RKO (cell line): ENCODE measurements at places on chromosomes 7 and 10.
A peak's percentile ranks its signal among the peaks of the same experiment; 100 is the strongest.

DNA sequence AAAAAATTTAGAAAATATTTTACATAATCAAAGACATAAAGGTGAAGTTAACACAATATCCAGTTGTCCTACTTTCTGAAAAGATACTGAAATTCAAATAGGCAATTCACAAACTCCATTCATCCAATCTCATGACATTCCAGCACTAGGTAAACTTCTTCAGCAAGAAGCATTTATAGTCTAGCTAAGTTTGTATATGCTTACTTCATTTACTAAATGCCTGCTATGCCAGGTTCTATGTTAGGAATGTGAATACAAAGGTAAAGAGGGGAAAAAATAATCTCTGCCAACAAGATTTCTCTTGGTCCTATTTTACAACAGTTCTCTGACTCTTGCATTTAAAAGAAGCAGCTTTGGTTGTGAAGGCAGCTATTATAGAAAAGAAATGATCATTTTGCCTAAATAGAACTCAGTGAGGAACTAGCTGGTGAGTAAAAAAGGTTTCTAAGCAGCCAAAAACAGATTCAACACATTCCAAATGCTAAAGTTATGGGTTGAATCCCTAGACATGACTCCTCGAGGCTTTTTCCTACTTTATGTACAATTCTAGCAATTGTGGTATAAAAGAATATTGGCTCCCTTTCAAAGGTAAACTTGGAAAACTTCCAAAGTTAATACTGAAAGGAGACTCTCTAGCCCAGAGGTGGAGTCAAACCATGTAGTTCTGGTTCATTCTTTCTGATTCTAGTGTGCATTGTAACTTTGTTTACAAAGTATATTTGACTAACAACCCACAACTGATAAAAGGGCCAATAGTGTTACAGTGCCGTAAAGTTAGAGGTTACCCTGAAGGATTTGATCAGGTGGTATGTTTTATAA is 30.9 kb upstream of the KLHL7 start:
- no peak for DNase-seq

DNA sequence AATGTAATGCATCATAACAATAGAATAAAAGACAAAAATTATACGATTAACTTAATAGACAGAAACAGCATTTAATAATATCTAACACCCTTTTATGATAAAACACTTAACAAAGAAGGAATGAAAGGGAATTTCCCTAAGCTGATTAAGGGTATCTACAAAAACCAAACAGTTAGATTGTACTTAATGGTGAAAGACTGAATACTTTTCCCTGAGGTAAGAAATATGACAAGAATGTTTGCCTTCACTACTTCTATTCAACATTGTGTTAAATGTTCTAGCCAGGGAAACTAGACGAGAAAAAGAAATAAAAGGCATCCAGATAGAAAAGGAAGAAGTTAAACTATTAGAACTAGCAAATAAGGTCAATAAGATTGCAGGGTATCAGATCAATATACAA is 276.9 kb downstream of the BAMBI start:
- no peak for DNase-seq

- no peak for DNase-seq
Measured at GRCh38 chr7:6026820-6027311, 4.3 kb upstream of the ANKRD61 start.

DNA sequence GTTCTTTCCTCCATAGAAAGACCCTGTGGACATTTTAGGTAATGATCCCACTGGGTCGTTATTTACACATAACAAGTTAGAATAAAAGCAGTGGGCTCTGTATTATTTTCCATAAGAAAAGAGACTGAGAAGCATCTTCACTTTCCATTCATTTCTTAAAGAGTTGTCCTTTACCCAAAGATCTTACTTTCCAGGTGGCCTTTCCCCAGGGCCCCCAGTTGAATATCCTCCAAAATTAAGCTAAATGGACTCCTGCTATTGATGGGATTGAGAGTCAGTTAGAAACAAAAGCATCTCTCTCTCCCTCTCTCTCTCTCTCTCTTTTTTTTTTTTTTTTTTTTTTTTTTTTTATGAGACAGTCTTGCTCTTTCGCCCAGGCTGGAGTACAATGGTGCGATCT is 224.8 kb downstream of the KIAA1217 start:
- no peak for DNase-seq

- DNase-seq, result no peak
Measured at GRCh38 chr7:25565002-25565401, 336.7 kb upstream of the NPVF start.

DNA sequence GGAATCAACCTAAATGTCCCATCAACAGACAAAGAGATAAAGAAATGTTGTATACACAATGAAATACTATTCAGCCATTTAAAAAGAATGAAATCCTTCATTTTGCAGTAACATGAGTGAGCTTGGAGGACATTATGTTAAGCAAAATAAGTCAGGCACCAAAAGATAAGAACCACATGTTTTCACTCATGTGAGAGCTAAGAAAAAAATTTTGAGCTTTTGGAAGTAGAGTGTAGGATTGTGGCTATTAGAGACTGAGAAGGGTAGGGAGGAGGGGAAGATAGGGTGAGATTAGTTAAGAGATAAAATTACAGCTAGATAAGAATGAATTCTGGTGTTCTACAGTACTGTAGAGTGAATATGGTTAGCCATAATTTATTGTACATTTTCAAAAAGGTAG is 8.3 kb upstream of the YAE1 start:
- DNase-seq, result no peak

DNA sequence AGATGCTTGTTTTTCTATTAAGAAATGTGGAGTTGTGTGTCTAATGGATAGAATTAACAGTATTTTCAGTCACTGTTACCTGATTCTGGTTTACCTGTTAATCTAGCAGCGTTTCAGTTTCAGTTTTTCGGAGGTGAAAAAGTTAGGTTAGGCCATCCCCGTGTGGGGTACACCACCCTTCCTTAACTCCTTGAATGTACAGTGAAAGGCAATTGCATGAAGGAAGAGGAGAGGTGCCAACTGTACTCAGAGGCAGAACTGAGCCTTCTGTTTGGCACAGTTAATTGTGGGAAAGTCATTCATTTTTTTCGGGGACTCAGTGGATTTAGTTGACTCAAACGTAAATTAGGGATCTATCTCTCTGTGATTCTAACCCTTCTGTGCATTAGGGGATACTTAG is 35.5 kb downstream of the RPA3 start:
- DNase-seq, result no peak

- DNase-seq, result no peak
Measured at GRCh38 chr7:30087371-30087770, 47.4 kb upstream of the MTURN start.

DNA sequence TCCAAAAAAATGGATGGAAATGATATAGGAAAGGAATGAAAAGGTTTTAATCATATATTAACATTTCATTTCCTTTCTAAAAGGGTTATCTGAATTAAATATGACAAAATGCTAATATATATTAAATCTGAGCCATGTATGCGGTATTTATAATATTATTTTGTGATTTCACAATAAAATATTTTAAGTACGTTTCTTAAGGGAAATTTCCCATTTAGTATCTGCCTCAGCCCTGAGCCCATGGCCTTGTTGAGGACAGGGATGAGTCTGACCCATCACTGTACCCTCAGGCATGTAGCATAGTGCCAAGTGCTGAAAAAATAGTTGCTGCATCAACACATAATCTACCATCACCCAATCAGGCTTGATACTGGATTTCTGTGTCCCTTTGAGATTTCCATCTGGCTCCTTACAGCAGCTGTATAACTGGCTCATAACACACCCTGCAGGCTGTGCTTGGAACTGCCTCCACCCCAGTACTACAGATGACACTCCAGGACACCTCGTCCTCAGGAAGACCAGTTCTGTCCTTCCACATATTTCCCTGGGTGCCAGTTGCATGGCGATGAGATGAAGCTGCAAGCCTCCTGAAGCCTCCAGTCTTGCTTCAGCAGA is 59.4 kb upstream of the ASAH2 start:
- DNase-seq, result peak; percentile 50

- DNase-seq, result no peak
Measured at GRCh38 chr7:24130631-24131030, 153.4 kb upstream of the NPY start.

DNA sequence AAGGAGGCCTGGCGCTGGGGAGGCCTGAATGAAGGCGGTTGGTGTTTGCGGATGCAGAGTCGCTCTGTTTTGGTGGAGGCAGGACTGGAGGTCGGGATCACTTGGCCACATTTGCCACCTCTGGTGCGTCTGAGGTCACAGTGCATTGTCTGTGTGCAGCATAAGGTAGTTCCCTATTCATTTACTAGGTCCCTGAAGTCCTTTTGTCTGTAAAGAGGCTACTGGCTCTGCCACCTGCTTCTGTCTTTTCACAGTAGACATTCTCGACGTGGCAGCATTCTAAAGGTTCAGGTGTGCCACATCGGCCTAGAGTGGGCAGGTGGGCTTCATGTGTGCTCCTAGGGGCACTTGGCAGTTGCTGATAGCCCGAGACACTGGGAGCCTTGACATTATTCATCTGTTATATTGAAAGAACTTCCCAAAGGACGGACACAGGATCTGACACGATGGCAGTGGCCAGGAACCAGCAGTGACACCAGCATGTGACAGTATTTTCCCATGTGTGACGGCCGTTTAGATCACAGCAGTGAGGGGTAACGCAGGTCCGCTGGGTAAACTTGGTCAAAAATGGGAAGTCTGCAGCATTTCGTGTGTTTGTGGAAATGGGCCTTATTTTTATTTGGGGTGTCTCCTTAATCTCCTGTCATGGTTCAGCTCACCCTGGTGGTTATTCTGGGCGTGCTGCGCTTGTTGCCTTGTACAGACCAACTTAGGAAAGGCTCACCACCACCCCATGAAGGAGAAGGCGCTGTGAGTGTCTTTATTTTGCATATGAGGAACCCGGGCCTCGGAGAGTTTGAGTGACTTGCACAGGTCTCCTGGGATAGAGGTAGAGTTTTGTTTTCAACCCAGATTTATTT is 5.9 kb downstream of the MGMT start:
- DNase-seq, result no peak

GRCh38 chr10:92913973-92914372 is 65.7 kb downstream of the EXOC6 start:
- no peak for DNase-seq

- no peak for DNase-seq
Measured at GRCh38 chr10:102157224-102157623, 5.0 kb downstream of the NOLC1 start.

GRCh38 chr10:113232928-113233511 is 283.0 kb downstream of the TCF7L2 start:
- DNase-seq, result no peak

GRCh38 chr10:13993673-13994089 is 337.0 kb downstream of the FRMD4A start:
- no peak for DNase-seq

DNA sequence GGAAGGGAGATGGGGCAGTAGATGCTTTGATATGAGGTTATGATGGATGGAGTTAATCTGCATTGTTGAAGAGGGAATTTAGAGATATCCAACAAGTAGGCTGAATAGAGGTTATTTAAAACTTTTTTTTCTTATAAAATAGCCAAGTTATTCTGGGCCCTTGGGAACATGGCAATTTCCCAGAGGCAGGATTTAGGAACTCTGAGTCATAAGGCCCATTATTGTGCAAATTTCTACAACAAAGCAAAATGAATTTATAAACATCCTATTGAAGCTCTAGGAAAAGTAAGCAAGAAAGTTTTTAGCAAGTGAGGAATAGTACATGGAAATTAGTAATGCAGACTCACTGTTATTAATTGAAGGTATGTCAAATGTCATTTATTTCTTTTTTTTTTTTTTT is 160.9 kb upstream of the NPY start:
- no peak for DNase-seq

DNA sequence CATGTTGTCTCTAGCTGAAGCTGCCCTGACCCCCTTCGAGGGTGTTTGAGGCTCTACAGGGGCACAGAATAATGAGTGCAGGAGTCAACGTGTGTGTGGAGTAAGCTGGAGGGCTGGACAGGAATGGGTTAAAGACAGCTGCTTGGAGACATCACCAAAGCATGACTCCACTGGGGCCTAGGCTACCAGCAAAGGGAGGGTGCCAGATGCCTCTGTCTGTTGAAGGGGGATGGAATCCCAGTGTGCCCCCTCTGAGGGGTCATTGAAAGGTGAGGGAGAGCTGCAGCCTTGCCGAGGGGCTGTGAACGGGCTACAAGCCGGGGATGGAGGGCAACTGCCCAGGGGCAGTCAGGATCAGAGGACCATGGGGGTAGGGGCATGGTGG is 51.7 kb upstream of the PODXL start:
- no peak for DNase-seq

DNA sequence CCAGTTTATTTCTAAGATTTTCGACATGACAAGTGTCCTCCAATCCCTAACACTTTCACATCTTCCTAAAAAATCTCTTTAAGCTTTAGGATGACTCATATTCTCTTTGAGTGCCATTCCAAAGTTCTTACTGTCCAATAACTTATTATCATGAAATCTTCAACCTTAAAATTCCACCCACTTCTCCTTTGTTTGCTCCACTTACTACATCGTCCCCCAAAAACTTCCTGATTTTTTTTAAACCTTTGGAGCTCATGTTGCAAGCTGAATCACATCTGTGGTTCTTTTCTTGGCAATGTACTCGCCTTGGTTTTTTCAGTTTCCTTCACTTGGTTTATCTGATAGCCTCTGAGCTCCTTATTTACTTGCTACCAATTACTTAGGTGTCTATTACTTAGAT is 39.2 kb upstream of the JCAD start:
- DNase-seq, result peak; percentile 11

- no peak for DNase-seq
Measured at GRCh38 chr7:117986645-117987269, 113.5 kb upstream of the CTTNBP2 start.

- no peak for DNase-seq
Measured at GRCh38 chr10:80126876-80127275, 5.7 kb upstream of the PLAC9 start.

DNA sequence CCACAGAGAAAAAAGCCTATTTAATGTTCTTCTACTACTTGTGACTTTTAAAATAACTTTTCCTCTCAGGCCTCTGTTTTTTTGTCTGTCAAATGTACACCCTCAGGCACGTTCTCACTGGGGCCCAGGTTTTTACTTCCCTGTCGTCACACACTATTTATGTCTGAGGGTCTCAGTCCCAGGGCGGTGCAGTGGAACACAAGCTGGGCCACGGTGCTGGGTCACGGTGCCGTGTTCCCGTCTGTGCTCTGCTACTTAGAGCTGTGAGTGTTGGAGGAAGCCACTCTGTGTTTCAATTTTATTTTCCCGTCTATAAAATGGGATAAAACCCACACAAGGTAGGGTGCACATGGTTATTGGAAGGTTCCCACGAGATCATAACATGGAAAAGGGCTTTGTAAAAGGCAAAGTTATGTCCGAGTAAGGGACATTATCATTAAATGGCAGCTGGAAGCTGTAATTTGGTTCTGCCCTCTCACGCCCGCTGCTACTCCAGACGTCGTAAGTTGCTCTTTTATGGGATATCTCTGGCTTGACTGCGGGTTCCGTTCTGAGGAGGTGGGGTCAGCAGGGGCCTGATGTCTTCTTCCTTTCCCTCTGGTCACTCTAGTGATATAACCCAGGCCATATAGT is 25.2 kb downstream of the ZNF775 start:
- peak; percentile 63 for DNase-seq

DNA sequence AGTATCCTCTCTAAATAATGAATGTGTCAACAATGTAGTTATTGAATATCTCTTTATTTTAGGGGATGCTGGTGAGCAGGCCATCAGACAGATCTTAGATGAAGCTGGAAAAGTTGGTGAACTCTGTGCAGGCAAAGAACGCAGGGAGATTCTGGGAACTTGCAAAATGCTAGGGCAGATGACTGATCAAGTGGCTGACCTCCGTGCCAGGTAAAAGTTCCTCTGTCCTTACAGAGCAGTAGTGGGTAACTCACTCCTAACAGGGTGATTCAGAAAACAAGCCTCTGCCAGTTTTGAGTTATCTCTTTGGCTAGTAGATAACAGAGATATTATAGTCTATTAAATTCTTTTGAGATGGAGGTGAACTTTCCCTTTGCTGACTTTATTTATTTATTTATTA is 67.3 kb downstream of the AP3M1 start:
- no peak for DNase-seq
